ENCODE measurements at places on chromosomes 12 and 14. TPM values are rescaled to one million over a fixed set of nuclear protein-coding genes. Genes with fewer than 3 reads are reported as not detected.

The SLC41A2 gene
- total RNA-seq = 8.0 TPM

DNA sequence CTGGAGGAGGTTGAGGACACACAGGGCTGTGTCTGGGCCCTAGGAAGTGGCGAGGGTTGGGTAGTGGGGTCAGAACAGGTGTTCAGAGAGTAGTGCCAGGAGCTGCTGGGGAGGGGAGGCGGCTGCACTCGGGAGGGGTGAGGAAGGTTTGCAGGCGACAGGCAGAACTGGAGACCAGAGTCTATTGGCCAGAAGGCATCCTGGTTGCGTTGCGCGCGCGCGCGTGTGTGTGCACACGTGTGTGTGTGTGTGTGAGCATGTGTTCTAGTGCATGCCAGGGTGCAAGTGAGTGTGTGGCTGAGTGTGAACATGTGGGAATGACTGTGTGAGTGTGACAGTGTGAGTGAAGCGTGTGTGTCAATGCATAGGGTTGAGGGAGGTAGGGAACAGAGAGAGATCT is 86.4 kb downstream of the CCDC92 start:
- no peaks in the 10 kb centered on the region for H3K4me1 ChIP-seq
- peaks cover 22% of the 10 kb centered on the region for H3K27me3 ChIP-seq
- no peak overlapping the region for H3K4me3 ChIP-seq

GRCh38 chr14:96204151-96205058 is at the start of gene BDKRB2:
TSS of gene BDKRB2 (plus strand) at chr14:96204839. CDS start at chr14:96237108, 32,269 bp downstream.
- no peak within 1 kb of the TSS for H3K4me3 ChIP-seq
- H3K4me1 ChIP-seq = peaks cover 4% of the 10 kb centered on the region
- no peak for DNase-seq
- H3K36me3 ChIP-seq = no peaks in the 10 kb centered on the region
- H3K27me3 ChIP-seq = peaks cover 13% of the 10 kb centered on the region
- H3K27ac ChIP-seq = no peak within 1 kb of the TSS

- no peaks in the 10 kb centered on the region for H3K36me3 ChIP-seq
- no peak for DNase-seq
- H3K27ac ChIP-seq = no peak overlapping the region
These were observed 9.1 kb upstream of the TBX5 start for GRCh38 chr12:114414866-114415524.

DNA sequence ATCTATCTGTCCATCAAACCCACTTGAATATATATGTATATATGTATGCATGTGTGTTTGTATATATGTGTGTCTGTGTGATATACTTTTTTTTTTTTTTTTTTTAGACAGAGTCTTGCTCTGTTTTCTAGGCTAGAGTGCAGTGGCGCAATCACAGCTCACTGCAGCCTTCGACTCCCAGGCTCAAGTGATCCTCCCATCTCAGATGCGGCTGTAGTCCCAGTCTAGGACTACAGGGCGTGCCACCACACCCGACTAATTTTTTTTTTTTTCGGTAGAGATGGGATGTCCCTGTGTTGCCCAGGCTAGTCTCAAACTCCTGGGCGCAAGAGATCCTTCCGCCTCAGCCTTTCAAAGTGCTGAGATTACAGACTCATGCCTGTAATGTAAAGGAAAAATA is 13.0 kb upstream of the APOBEC1 start:
- peaks cover 6% of the 10 kb centered on the region for H3K27me3 ChIP-seq
- H3K27ac ChIP-seq = no peak overlapping the region
- peaks cover 1% of the 10 kb centered on the region for H3K4me1 ChIP-seq
- H3K36me3 ChIP-seq = no peaks in the 10 kb centered on the region

- DNase-seq = no peak
- H3K4me1 ChIP-seq = no peaks in the 10 kb centered on the region
- no peak overlapping the region for H3K4me3 ChIP-seq
- H3K36me3 ChIP-seq = no peaks in the 10 kb centered on the region
- H3K27me3 ChIP-seq = no peaks in the 10 kb centered on the region
These were observed 46.8 kb downstream of the LRIG3 start for GRCh38 chr12:58873496-58873895.

The TAS2R7 gene
- total RNA-seq = not detected

GRCh38 chr12:32015036-32015435 is 55.8 kb downstream of the RESF1 start:
- no peak overlapping the region for H3K4me3 ChIP-seq
- DNase-seq = no peak
- no peaks in the 10 kb centered on the region for H3K27me3 ChIP-seq
- no peaks in the 10 kb centered on the region for H3K36me3 ChIP-seq
- no peak overlapping the region for H3K27ac ChIP-seq

The GRIN2B gene
- not detected for total RNA-seq

GRCh38 chr12:82688035-82688501 is 1.4 kb downstream of the TMTC2 start:
- H3K4me1 ChIP-seq = peaks cover 22% of the 10 kb centered on the region
- peak overlapping the region; percentile 85 for H3K4me3 ChIP-seq
- no peaks in the 10 kb centered on the region for H3K36me3 ChIP-seq
- H3K27ac ChIP-seq = peak overlapping the region; percentile 78
- no peak for DNase-seq

GRCh38 chr12:111685811-111686573 is at the start of the genes ACAD10 and BRAP:
TSS of gene ACAD10 (plus strand) at chr12:111686053. CDS start at chr12:111692710, 6,657 bp downstream.
TSS of gene BRAP (minus strand) at chr12:111685956. CDS start at chr12:111685792, 164 bp downstream.
- peak; percentile 95 for DNase-seq
- H3K4me3 ChIP-seq = peak within 1 kb of the TSS; percentile 99
- H3K27me3 ChIP-seq = no peaks in the 10 kb centered on the region
- peaks cover 37% of the 10 kb centered on the region for H3K4me1 ChIP-seq
- H3K36me3 ChIP-seq = peaks cover 24% of the 10 kb centered on the region

GRCh38 chr12:48351022-48351708 is 446 bp upstream of the ZNF641 start:
- no peak for DNase-seq
- H3K36me3 ChIP-seq = peaks cover 24% of the 10 kb centered on the region
- H3K4me3 ChIP-seq = peak overlapping the region; percentile 75

GRCh38 chr12:43337571-43338444 is 214.2 kb downstream of the ADAMTS20 start:
- no peaks in the 10 kb centered on the region for H3K36me3 ChIP-seq
- H3K4me3 ChIP-seq = no peak overlapping the region
- no peaks in the 10 kb centered on the region for H3K27me3 ChIP-seq
- no peaks in the 10 kb centered on the region for H3K4me1 ChIP-seq

The P3H3 gene
- total RNA-seq = 0.68 TPM

DNA sequence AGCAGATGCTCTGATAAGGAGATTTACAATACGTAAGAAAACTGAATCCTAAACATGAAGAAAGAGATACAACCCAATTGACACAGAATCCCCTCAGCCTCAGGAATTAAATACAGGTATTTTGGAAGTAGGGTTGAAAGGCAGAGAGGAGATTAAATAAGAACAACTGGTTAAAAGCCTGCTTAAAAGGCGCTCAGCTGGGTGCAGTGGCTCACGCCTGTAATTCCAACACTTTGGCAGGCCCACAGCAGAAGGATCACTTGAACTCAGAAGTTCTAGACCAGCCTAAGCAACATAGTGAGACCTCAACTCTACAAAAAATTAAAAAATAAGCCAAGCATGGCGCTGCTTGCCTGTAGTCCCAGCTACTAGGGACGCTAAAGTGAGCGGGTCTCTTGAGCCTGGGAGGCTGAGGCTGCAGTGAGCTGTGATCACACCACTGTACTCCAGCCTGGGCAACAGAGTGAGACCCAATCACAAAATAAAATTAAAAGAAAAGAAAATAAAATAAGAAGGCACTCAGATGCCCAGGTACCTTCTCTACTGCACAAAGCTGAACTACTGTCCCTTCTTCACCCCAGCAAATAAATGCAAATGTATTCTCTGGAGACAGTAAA is 32.9 kb downstream of the MED13L start:
- H3K36me3 ChIP-seq = peaks cover 3% of the 10 kb centered on the region
- DNase-seq = no peak
- no peaks in the 10 kb centered on the region for H3K27me3 ChIP-seq
- no peak overlapping the region for H3K27ac ChIP-seq
- no peak overlapping the region for H3K4me3 ChIP-seq

Measured in activated CD4-positive, alpha-beta memory T cell treated with anti-CD3 and anti-CD28 coated beads, Interleukin-2, amount 10 ng/mL, durations not matched to agents 7 days and 5 days (primary cell).